ENCODE measurements at places on chromosomes 3 and 15. TPM values are rescaled to one million over a fixed set of nuclear protein-coding genes. Genes with fewer than 3 reads are reported as not detected.

Gene SCAMP5
- 0.60 TPM for total RNA-seq

- no peak for DNase-seq
Measured at GRCh38 chr3:6204891-6205290, 656.0 kb upstream of the GRM7 start.

DNA sequence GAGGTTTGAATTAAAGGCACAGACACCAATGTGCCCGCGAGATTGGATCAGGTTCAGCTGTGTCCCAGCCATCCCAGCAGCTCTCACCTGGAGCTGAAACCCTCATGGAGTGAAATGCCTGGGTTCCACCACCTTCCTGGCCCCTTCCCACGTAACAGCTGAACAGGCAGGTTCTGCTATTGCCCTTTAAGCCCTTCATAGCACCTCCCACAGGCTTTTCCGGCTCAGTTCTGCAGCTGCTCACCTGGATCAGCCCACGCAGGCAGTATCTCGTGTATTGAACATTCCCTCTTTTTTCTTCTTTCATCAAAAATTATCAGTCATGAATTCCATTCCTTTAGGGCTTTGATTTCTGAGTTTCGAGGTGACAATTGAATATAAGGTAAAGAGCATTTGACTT, 129.8 kb downstream of the SLC9A9 start:
- no peak for DNase-seq

- no peak for DNase-seq
Measured at GRCh38 chr3:164306042-164306441, 772.3 kb downstream of the SI start.

DNA sequence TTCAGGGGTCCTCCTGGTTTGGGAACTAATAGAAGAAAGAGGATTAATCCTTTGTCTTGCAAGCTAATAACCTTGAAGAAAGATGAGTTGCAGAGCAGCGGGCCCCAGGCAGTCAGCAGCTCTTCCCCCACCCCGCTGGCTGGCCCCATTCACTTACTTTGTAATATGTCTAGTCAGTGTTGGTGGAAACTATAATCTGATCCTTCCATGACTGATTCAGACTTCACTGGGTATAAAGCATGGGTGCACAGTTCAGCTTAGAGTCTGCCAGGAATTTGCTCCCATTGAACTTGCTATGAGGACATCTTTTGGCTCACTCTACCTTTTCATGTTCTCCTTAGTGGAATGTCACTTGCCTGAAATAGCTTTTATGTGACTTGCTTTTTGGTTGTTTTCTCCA, 117.7 kb downstream of the CCNL1 start:
- no peak for DNase-seq

Data from omental fat pad (tissue), 4 donors.